ENCODE measurements at places on chromosomes 2 and 18. TPM values are rescaled to one million over a fixed set of nuclear protein-coding genes. Genes with fewer than 3 reads are reported as not detected.

- DNase-seq: no peak
These were observed 588 bp upstream of the FOXI3 start for GRCh38 chr2:88452980-88453582.

DNA sequence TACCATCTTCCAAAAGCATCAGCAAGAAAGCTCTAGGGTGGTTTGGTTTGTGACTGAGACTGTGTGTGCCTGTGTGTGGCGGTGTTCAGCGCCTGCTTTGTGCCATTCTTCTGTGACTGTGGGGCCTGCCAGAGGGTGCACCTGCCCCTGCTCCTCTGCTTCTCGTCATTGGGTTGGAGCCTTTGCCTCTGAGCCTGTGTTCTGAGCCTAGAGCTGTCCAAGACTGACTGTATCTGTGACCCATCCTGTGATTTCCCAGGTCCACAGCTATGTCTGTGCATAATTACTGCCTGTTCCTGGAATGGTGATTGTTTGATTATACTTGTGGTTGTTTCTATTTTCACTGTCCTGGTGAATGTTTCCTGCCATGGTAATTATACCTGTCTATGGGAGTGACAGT, 57.1 kb upstream of the KLHL29 start:
- DNase-seq: no peak

DNA sequence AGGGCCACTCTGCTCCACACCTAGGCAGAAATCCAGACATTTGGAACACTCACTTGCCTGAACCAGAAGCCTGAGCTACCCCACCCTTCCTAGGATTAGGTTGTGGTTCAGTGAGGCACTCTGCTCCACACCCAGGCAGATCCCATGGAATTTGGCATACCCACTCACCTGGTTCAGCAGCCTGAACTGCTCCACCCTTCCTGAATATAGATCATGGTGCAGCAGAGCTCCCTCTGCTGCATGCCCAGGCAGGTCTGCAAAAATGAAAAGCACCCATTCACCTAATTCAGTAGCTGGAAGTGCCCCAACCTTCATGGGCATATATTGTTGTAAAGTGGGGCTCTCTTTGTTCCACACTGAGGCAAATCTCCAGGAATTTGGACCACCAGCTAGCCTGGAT, 185.1 kb upstream of the CNTNAP5 start:
- no peak for DNase-seq

GRCh38 chr2:40127890-40128557, 323.9 kb downstream of the SLC8A1 start:
- no peak for DNase-seq

LMAN1 gene
- total RNA-seq: 86.6 TPM

PHOSPHO2 gene
- 0.66 TPM for total RNA-seq

GPD2 gene
- total RNA-seq: 20.5 TPM

ARHGAP28 gene
- 16.3 TPM for total RNA-seq
